Stimulated activated naive CD8-positive, alpha-beta T cell treated with anti-CD3 and anti-CD28 coated beads, Interleukin-15, amount 100 ng/mL, for 72 hours (primary cell): ENCODE measurements at places on chromosomes 2 and 18.

DNA sequence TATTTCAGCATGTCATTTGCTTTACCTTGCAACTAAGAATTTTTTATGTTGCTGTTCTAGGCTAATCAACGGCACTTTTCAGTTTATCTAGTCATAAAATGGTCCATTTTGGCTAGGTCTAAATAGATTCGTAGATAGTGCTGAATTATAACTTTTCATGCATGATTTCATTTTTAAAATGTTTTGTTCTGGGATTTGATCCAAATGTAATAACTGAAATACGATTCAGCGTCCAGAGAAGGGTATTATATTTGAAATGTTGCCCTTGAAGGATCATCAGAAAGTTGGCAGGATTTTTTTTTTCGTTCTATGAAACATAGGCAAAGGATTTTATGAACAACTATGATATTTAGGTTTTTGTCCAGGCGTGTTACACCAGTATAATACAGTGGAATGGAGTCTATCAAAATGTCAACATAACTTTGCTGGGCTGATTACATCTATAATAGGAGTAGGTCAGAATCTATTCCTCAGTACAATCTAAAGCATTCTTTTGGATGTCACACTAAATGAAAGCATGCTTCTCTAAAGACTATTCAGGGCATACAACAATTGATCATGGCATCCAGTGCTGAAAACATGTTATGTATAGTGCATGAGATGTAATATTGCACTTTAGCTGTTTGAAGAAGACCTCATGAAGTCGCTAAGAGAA, 24.8 kb downstream of the TTC27 start:
- DNase-seq: no peak

DNA sequence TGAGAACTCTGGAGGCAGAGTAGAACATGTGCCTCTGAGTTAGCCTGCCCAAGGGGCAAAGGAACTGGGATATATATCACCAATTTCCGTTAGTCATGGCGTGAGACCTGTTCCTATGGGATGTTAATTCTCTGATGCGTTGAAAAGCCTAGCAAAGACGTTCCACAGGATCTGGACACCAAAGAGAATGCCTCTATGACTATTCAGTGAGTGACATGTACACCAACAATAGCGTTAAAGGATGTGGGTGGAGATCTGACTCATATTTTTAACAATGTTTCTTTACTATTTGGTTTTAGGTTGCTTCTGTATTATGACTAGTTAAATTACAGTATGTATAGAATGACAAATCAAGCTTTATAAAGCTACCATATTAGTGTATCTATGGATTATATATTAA, 320.9 kb upstream of the MC4R start:
- DNase-seq: no peak

DNA sequence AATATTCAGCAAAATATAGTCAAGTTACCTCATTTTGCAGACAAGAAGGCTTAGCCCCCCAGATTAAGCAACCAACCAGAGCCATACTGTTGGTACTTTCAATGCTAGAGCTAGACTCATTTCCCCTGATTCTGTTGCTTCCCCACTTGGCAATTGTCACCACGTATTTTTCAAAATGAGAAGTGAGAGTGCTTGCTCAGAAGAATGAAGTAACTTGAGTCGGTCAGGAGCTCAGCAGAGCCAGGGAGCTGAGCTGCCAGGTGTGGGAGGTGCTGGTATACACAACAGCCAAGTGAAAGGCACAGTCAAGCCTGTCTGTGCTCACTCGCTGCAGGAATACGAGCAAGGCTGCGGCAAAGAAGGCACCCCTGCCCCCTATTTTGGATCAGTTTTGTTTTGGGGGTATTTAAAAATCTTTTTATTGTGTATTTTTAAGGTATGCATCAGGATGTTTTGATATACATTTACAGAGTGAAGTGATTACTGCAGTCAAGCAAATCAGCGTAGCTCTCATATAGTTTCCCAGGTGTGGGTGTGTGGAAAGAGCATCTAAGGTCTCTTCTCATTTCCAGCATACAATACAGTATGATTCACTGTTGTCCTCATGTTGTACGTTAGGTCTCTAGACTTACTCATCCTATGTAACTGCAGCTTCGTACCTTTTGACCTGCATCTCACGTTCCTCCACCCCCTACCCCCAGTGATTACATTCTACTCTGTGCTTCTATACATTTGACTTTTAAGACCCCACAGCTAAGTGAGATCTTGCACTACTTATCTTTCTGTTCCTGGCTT, 62.4 kb downstream of the MRPS9 start:
- no peak for DNase-seq

DNA sequence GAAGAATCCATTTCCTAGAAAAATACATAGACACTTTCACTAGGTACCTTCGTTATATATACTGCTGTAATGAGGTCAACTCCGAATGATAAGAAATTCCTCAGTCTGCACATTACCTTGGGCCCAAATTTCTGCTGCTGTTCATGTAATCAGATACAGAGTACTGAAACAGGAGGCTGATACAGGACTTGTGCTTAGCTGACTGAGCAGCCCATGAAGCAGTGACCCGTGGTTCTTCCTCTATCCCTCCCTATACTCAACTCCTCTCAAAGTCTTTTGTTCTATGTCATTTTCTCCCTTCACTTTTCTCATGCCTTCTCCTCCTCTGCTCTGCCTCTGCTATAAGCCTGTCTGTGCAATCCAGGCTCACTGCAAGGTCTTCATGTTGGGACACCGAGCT, 57.5 kb upstream of the ST8SIA5 start:
- DNase-seq: no peak

- no peak for DNase-seq
Observed at GRCh38 chr18:75247611-75248421, 37.2 kb downstream of the TSHZ1 start.

GRCh38 chr2:45945302-45945717, 293.8 kb downstream of the PRKCE start:
- DNase-seq: no peak

DNA sequence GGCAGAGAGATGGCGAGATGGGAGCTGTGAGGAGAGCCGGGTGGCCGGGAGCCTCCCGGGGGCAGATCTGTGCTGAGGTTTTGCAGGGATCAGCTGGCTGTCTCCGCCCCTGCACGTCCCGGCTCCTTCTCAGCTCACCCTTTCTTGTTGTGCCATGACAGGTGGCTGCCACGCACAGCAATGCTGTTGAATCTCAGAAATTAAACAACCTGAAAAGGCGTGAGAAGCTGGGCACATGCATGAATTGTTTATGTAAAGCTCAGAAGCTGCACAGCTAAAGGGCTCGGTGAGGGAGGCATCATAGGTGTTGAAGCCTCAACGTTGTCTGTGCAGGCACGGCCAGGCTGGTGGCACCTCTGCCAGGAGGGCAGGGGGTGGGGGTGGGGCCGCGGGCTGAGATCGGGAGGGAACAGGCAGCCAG, 858 bp upstream of the RTP5 start:
- DNase-seq: no peak

GRCh38 chr2:62426154-62426912, 79.7 kb downstream of the TMEM17 start:
- no peak for DNase-seq

- DNase-seq: no peak
Observed at GRCh38 chr2:27202854-27203253, 9.0 kb upstream of the ATRAID start.

DNA sequence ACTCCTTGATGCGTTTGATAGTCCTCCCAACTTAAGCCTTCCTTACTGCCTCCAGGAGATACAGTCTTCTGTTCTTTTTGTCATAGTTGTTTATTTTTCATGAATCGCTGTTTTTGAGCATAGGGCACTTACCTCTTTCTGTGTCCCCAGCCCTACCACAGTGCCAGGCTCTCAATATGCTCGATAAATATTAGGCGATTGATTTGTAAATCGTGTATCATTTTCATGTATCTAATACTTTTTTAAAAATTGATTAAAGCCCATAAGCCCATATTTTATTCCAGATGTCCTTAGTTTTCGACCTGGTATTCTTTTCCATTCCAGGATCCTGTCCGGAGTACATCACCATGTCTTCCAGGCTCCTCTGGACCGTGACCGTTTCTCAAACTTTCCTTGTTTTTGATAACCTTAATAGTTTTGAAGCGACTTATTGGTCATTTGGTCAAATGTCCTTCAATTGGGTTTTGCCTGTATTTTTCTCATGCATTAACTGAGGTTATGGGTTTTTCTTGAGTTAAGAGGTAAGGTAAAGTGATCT, 444 bp upstream of the MMADHC start:
- DNase-seq: no peak

DNA sequence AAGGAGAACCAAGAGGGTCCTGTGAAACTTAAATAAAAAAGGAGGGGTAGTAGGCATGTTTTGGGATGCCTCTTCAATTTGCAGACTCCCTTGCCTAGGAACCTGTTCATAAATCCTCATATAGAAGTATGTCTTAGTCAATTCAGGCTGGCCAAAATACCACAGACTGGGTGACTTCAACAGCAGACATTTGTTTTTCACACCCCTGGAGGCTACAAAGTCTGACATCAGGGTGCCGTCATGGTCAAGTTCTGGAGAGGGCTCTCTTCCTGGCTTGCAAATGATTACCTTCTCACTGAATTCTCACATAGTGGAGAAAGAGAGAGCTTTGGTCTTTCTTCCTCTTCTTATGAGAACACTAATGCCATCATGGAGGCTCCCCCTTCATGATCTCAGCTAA, 4.1 kb upstream of the TCF4 start:
- DNase-seq: no peak

DNA sequence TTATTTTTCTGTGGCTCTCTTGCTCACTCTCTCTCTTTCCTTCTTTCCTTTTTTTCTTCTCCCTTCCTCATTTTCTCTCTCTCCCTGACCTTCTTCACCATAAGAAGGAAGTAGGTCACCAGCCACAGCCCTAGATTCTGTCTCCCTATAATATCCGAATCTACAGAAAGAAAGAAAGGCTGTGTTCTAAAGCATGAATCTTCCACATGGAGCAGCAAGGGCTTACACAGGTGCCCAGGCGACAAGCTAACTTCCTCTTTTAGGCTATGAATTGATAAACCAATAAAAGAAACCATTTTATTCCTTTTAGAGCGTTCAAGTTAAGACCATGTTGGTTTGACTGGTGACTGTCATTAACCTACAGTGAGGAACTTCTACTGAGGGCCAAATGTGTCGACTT, 49.3 kb downstream of the CACNB4 start:
- DNase-seq: no peak

DNA sequence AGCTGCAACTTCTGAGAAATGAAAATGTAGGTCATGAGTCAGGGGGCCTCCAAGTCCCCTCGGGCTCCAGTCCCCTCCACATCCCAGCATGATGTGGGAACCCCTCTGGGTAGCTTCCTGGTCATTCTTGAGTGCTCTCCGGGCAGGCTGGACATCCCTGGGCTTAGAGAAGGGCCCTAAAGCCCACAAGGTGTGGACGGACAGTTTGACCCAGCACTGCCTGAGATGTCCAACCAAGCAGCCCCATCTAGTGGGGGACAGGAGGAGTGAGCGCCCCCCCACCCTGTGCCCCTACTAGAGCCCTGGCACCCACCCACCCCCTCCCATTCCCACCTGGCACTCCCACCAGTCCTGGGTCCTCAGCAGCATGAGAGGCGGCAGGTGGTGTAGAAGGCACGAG, 46.0 kb downstream of the CYP27C1 start:
- DNase-seq: no peak

DNA sequence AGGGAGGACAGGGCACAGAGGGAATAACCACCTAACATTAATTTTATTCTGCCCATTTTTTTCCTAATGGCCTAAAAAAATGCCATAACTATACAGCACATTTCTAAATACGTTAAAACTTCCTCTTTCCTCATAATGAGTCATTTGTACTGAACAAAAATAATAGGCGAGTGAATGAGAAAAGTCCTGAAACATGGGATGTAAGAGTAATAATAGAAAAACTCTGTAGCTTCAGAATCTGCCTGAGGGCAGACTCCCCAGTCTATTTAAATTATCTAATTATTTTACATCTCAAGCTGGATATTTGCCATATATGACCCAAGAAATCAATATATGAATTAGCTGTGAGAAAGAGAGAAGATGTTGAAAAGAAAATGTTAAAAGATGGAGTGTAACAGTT, 285.1 kb downstream of the TMX3 start:
- no peak for DNase-seq

- no peak for DNase-seq
Observed at GRCh38 chr2:29064346-29064715, 10.0 kb downstream of the PCARE start.

- no peak for DNase-seq
Observed at GRCh38 chr18:55079481-55080355, 120.5 kb upstream of the CCDC68 start.

GRCh38 chr2:1854729-1855547, 110.6 kb upstream of the PXDN start:
- DNase-seq: peak; percentile 11
